Vagina (tissue), 2 donors: ENCODE measurements at places on chromosomes 2 and 18.
A peak's percentile ranks its signal among the peaks of the same experiment; 100 is the strongest.

DNA sequence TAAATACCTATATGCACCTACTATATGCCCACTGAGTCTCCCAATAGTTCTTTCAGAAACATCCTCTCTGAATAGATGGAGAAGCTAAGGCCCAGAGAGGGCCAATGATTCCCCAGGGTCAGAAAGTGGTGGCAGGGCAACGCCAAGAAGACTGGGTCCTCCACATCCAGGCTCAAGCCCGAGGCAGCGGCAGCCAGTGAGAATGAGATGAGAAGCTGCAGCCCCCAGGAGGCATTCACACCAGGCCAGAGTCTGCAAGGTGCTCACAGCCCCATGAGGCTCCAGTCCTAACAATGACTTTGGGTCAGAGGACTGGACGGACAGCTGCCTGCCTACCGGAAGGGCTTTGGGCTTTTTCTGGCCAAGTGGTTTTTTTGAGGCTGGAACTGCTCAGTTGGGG, 3.5 kb downstream of the TEX261 start:
- no peak for DNase-seq

GRCh38 chr2:150234787-150235446, 252.6 kb downstream of the RND3 start:
- no peak for DNase-seq

- DNase-seq, result no peak
Observed at GRCh38 chr2:15471606-15472005, 89.5 kb downstream of the NBAS start.

- no peak for DNase-seq
Observed at GRCh38 chr18:48181087-48181823, 227.9 kb downstream of the ZBTB7C start.

DNA sequence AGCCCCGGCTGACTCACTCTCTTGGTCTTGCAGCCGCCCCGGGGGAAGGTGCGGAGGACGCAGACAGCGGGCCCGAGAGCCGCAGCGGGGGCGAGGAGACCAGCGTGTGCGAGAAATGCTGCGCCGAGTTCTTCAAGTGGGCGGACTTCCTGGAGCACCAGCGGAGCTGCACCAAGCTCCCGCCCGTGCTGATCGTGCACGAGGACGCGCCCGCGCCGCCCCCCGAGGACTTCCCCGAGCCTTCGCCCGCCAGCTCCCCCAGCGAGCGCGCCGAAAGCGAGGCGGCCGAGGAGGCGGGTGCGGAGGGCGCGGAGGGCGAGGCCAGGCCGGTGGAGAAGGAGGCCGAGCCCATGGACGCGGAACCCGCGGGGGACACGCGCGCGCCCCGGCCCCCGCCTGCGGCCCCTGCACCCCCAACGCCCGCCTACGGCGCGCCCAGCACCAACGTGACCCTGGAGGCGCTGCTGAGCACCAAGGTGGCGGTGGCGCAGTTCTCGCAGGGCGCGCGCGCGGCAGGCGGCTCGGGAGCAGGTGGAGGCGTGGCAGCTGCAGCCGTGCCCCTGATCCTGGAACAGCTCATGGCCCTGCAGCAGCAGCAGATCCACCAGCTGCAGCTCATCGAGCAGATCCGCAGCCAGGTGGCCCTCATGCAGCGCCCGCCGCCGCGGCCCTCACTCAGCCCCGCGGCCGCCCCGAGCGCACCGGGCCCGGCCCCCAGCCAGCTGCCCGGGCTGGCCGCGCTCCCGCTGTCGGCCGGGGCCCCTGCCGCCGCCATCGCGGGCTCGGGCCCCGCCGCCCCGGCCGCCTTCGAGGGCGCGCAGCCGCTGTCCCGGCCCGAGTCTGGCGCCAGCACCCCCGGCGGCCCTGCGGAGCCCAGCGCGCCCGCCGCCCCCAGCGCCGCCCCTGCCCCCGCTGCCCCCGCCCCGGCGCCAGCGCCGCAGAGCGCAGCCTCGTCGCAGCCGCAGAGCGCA, 12.7 kb downstream of the SALL3 start:
- DNase-seq, result peak; percentile 10

DNA sequence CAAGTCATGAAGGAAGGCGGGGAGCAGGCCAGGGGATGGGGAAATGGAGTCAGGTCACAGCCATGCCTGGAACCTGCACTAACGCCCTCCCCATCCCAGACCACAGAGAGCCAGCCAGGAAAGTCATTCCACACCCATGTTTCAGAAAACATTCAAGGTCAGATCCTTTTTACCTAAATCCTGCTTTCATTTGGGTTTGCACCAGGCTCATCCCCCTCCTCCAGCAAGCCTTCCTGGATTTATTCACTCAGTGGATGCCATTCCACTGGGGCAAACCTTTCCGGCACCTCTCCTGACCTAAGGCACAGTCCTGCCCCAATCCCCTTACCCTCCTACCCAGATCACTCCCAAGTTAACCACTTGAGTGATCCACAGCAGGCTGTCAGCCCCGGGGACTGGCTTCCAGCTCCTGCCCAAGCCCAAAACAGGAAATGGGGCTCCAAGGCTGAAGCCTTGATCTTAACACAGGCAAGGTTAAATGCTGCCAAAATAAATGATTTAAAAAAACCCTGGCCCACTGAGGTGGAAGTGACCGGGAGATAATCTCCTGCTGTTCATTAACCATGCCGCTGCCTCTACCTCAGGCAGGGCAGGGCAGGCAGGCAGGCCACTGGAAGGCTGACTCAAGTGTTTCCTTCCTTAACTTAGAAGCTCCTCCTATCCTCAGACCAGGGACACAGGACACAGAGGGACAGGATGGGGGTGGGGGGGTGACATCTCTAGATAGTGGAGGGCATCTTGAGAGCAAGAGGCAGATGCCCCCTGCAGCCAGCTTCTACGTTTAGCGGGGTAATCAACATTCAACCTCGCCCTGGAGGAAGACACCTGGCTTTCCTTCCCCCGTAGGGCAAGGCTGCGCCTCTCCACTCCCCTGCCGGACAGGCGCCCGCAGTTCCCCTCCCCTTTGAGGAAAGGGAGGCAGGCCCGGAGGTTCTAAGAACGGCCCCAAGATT, 1.4 kb downstream of the RAB11FIP5 start:
- DNase-seq, result no peak
